Fibroblast of skin of left quadriceps (primary cell): ENCODE measurements at places on chromosomes 3 and 15.

DNA sequence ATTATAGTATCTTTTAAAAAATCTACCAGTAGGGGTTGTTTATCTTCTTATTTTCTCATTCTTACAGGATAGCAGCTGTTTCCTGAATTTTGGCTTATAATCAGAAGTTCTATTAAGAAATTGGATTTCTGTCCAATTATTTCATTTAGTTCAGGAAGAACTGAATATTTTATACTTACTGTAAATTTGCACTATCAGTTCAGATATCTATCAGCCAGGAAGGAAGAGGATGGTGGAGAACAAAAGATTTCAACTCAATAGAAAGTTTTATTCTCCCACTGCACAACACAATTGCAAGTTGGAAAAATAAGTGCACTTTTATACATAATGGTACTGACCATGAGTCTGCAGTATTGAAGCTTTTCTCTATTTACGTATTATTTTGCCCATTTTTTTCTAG lies 400.9 kb downstream of the PLOD2 start:
- DNase-seq = no peak

- no peak for DNase-seq
These were observed 301.4 kb downstream of the RBMS3 start for GRCh38 chr3:29582273-29582672.

- no peak for DNase-seq
These were observed 2.8 kb upstream of the FAM131A start for GRCh38 chr3:184334470-184335158.

DNA sequence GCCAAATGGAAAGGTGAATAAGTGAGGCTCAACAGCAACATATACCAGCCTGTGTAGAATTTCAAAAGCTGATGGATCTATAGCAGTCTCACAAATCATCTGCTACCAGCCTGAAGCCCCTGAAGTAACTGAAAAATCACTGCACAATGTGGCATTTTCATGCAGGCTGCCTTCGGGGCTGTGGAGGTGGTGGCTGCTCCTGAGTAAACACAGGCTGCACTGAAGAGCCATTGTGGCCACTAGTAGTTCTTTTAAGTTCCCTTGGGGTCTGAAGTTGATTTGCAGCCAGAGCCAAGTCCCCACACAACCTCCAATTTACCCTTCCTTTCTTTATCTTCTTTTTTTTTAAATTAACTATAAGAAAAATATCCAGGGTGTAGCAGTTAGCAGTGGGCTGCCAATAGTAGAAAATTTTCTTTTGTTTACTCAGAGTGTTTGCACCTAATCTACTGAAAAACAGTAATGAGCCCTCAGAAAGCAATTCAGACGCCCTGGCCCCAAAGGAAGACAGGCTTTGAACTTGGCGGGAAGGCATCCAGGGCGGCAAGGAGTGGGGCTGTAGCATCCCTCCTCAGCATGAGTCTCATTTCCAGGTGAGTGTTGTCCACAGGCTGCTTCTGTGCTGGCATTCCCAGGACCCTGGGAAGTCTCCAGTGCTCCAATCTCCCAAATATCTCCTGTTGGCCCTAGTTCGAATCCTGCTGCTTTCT lies 13.3 kb upstream of the SUSD5 start:
- DNase-seq = no peak

DNA sequence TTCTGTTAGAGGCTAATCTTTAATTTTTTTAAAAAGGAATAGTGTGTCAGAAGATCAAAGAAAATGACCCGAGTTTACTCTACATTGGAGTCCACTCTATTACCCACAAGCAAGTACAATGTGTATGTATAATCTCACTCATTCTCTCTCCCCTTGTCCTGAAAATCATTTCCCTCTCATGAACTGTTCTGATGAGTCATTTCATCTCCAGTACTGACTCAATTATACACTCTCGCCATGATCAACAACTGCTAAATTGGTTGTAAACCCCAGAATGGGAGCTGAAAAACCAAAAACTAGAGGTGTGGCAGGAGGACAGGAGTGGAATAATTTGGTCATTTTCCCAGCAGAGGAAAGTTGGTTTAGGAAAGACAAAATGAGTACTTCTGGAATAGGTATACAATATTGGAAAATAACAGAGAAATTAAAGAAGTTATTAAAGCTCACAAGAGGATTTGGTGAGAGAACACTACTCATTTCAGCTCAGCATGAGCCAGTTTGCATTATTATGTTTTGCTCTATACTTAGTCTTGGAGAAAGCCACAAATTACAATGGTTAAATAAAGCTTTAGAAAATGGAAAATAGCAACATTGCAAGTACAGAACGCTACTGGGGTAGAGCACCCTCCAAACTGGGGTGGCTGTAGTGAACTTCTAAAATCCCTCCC lies 144.3 kb upstream of the PFN2 start:
- no peak for DNase-seq

- no peak for DNase-seq
These were observed 460.7 kb downstream of the ROBO1 start for GRCh38 chr3:79306934-79307570.

DNA sequence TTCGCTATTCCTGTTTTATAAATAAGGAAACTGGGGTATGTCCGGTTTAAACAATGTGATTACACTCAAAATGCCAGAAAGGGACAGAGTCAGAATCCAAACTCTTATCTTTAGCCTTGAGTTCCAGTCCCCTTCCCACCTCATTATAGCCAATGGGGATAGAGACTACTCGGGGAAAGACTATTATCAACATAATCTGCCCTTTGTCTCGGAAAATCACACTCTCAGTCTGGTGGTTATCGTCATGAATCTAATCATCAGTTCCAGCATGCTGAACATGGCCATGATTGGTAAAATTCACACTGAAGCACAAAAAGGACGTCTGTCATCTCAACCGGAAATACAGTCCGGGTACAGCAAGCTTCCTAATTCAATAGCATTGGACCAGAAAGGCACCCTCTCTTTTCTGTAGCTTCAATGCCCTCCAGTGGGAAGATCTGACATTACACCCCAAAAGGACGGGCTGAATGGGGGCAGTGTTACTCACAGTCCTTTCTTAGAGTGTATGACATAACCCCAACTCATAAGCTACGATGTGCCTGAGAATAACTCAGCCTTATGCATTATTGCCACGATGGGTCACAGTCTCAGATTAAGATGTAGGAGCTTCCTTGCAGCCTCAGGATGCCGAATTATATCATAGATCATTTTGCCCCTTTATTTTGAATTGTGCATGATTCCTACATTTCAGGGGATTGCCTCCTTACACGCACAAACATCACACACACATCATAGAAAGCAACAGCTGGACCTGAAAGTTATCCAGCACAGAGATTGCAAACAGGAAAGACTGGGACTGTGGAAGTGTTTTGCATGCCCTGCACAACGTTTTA lies 390.4 kb upstream of the LMCD1 start:
- DNase-seq = peak; percentile 49

DNA sequence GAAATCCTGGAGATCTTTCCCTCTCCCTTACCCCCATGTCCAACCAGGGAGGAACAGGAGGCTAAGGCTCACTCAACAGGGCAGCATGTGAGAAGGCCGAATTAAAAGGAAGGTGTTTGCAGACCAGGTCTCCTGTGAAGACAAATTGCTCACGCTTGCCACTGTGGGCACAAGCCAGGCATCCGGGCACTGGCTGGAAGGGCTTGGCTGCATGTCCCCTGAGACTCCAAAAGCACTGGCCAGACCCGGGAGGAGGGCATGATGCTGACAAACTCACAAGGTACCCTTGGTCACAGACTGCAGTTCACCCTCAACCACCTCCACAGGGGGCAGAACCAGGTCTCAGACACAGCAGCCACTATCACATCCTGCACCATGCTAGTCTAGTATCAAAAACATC lies 113.7 kb upstream of the NSMCE3 start:
- no peak for DNase-seq

DNA sequence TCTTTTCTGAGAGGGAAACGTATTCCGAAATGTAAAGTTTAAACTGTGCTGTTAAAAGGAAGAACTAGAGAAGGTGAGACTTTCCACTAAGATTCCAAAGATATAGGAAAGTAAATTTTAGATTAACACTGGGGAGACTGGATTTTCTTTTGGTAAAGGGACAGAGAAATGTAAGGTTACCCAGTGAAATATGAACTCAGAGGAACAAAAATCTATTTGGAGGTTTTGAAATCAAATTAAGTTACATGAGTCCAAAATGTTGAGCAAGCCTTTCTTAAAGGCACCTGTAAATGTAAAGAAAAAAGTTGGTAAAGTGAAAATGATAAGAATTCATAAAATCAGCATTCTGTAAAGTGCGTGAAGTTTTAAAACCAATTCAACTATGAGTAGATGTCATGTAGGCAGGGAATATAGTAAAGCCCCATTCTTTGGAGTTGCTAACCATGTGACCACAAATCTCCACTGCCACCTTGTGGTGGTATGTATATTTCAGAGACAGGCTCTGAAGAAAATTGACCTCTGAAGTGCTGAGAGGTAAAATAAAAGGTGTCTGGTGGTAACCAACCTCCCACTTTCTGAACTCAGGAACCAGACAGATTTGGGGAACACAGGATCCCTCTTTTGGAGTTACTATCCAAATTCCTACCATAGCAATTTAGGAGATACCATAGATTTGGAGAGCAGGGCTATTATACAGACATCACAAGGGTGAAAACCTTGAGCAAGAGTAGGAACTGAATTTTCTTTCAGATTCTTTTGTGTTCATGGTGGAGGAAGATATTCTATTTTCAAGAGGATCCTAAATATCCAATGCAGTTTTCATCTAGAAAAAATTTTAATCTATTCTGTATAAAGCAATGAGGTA lies 215.3 kb downstream of the ROBO2 start:
- DNase-seq = peak; percentile 32

GRCh38 chr3:112085735-112086075 lies 484 bp upstream of the C3orf52 start:
- no peak for DNase-seq

DNA sequence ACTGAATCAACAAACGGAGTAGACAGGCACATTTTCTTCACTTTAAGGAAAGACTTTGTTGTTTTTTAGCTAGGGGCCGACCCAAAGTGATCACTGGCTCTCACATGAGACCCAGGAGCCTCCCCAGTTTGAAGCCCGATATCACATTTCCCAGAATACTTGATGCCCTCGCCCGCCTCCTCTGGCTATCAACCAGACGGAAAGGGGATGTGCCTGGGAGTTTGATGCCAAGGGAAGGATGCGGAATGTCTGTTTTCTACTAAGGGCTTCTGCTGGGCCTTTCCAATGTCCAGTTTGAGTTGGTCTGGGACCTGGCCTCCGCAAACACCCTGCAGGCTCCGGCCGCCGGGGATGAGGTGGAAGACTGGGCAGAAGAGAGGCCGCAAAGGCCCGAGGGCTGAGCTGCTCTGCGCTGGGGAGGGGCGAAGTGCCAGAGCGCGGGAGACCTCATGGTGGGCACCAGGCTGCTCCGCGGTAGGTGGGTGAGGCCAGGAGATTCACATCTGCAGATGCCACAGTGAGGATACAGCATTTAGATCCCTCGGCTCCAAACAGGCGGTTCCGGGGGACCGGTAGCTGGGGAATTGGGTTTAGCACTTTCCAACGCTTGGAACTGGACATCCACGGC lies 491 bp upstream of the ZNF774 start:
- DNase-seq = no peak

GRCh38 chr3:19711160-19711782 lies 222.7 kb downstream of the EFHB start:
- no peak for DNase-seq

DNA sequence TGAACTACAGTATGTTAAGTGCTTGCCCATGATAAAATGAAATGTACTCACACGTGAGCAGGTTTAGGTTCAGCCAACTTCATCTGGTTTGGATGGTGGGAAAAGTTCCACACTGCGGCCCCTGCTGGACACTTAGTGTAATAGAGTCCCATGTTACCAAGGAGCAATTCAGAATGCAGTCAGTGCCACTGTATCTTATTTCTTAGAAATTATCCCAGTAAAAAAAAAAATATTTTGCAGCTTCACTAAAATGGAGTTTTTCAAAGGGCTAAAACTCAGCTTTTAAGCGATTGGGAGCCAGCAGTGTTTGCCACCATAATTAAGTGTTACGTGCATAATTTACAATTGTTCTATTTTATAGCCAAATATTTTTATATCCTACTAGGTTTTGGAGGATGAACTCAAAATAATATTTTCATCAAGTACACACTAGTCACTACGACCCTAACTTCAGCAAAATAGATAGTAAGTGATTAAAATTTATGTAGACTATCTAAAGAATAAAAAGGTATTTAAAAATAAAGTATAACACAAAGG lies 371.7 kb upstream of the GBE1 start:
- DNase-seq = peak; percentile 31

GRCh38 chr15:66067687-66068086 lies 185.9 kb downstream of the MEGF11 start:
- DNase-seq = no peak

GRCh38 chr3:40642812-40643211 lies 118.1 kb downstream of the ZNF621 start:
- no peak for DNase-seq

GRCh38 chr15:58981808-58982475 lies 5.5 kb upstream of the RNF111 start:
- no peak for DNase-seq

DNA sequence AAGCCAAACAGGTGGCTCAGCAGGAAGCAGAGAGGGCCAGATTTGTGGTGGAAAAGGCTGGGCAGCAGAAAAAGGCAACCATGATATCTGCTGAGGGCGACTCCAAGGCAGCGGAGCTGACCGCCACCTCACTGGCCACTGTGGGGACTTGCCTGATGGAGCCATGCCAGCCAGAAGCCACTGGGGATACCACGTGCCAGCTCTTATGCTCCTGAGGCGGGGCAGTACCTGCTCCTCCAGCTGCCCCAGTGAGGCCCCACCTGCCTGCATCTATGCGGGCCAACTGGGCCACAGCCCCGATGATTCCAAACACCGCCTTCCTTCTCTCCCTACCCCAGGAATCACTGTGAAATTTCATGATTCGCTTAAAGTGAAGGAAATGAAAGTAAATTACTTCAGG lies 22.9 kb upstream of the ARIH1 start:
- DNase-seq = no peak

- no peak for DNase-seq
These were observed 420.5 kb upstream of the NAALADL2 start for GRCh38 chr3:174438501-174439145.

DNA sequence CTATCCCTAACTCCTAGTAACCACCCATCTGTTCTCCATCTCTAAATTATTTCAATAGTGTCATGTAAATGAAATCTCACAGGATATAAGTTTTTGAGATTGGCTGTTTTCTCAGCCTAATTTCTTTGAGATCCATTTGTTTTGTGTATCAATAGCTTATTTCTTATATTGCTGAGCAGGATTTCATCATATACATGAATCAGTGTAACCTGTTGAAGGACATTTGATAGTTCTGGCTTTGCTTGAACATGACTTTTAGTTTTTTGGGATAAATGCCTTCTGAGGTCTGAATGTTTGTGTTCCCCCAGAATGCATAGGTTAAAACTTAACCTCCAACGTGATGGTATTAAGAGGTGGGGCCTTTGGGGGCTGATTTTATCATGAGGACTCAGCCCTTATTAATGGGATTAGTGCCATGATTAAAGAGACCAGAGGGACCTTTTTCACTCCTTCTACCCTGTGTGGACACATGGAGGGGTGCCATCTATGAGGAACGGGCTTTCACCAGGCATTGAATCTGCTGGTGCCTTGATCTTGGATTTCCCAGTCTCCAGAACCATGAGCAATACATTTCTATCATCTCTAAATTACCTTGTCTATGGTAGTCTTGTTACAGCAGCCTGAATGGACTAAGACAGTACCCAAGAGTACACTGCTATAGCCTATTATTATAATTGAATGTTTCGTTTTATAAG lies 118.3 kb downstream of the FNDC3B start:
- DNase-seq = no peak

- no peak for DNase-seq
These were observed at the start of gene ARPIN for GRCh38 chr15:89912674-89913396. TSS of gene ARPIN (minus strand) at chr15:89912952. CDS start at chr15:89912835, 117 bp downstream.

GRCh38 chr3:148453781-148454191 lies 243.9 kb upstream of the AGTR1 start:
- no peak for DNase-seq
